KG1 (cell line): ENCODE measurements at places on chromosomes 4 and X.

- no peak for DNase-seq
Observed at GRCh38 chr4:82786828-82787227, 11.8 kb downstream of the SCD5 start.

DNA sequence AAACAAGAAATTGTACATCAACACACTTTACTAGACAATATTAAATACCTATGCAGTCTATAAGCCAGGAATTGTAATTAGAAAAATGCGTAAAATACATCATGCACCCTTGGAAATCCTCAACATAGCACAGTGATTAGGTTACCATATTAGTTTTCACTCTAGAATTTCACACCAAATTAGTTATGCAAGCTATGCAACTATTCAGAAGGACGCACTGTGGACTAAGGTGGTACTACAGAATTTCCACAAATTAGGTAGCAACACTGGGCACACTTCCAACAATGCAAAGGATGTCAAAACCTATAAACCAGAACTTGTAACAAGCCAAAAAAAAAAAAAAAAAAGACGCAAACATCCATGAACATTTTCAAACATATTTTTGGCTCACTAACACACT, 71.1 kb upstream of the ZCCHC13 start:
- DNase-seq, result no peak

- DNase-seq, result no peak
Observed at GRCh38 chr4:18850867-18851266, 829.3 kb upstream of the LCORL start.

DNA sequence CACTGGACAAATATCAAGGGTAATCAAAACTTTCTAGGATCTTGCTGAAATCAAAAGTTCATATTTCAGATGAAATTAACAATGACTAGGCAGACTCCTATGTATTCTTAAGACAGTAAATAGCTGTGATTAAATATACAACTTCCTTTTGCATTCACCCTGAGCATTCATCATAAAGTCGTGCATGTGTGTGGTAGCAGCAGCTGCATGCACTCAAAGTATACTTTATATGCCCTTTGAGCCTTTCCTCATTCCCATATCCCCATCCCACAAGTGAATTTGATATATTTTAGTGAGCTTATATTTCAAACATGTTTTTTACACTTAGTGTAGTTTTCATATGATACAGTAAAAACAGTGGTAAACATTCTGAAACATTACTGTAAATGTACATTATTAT, 959.0 kb downstream of the C4orf33 start:
- no peak for DNase-seq

GRCh38 chr4:82469791-82470345, 39.5 kb downstream of the ENOPH1 start:
- DNase-seq, result no peak

DNA sequence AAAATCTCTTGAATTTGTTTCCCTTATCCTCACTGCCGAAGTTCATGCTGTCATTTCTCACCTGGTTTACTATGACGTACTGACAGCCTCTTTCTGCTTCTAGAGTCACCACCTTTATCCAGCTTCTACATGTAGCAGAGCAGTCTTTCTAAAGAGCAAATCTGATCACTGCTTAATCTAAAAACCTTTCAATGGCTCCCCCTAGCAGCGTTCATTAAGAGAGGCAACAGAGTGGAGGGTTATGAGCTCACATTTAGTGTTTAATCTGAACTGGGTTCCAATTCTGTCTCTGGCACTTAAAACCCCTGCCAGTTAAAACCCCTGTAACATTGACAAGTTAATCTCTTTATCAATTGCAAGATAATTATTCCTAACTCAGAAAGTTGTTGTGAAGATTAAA, 4.4 kb downstream of the RBPJ start:
- DNase-seq, result no peak

GRCh38 chrX:47313056-47313455, 57.3 kb upstream of the ZNF157 start:
- no peak for DNase-seq

- DNase-seq, result no peak
Observed at GRCh38 chrX:40449956-40450706, 130.6 kb upstream of the ATP6AP2 start.

DNA sequence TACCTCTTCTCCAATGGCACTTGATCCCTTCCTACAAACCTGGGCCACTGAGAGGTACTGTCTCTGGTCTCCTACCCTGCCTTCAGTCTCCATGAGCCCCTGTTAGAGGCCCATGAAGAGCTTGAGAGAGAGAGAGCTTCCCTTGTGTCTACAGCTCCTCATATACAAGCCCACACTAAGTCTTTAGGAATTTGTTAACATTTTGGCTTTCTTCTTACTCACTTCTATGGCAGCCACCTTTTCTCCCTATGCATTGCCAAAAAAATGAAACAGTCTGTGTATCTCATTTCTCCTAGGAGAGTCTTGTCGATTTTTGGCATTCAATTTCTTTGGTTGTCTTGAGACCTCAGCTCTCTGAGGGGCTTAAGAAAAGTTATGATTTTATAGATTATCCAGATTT, 90.9 kb upstream of the LNX1 start:
- DNase-seq, result no peak

GRCh38 chr4:88097781-88098180, 60.7 kb downstream of the ABCG2 start:
- DNase-seq, result no peak

DNA sequence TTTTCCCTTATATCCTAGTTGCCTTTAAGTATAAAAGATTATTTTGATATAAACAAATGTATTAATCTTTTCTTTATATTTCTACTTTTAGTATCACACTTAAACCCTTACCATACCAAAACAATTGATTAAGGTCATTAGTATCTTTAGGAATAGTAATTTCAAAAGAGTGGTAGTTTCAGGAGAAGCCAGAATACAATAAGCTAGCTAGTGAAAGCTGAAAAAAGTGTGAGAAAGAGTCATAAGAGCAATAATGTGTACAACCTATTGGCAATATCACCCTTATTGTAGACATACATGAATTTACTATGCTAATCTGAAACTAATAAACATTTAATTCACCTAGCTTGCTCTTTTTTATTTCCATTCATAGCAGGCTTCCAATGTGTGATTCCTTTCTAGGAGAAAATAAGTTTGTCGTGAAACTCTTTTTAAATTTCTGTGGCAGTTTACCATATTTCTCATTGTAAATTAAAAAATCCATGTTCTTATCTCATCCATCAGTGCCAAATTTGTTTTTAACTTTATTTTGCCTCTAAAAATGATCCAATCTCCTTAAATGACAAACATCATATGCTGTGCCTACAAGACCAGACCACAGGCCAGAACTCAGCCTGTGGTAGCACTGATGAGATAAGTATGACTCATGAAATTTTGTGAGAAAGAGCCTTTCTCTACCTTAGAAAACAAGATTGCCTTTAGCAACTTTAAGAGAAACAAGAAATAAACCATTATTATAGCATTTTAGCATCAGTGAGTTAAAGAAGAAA, 8.1 kb downstream of the NEK1 start:
- DNase-seq, result peak; percentile 11

- DNase-seq, result no peak
Observed at GRCh38 chr4:19748519-19749479, 502.9 kb upstream of the SLIT2 start.

- peak; percentile 71 for DNase-seq
Observed at GRCh38 chr4:107913283-107913899, 18.0 kb upstream of the CYP2U1 start.

- DNase-seq, result no peak
Observed at GRCh38 chr4:75598390-75598789, 31.9 kb downstream of the CDKL2 start.

- peak; percentile 11 for DNase-seq
Observed at GRCh38 chrX:132488819-132489577, at the start of gene MBNL3. Gene MBNL3, minus strand, starts transcription at chrX:132489038. Its CDS starts 49,427 bp downstream, at chrX:132439611.

DNA sequence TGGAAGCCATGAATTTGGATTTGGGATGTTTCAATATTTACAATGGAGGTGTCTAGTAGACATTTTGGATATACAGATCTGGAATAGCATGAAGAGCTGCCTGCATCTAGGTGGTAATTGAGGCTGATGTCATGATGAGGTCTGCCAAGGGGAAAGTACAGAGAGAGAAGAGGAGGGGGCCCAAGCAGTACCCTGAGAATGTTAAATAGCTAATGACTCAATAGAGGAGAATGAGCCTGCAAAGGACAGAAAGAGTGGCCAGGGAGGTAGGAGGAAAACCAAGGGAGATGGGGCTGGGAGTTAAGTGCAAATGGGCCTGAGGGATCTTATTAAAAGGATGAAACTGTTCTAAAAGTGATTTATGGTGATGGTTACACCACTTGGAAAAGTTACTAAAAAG, 182.2 kb upstream of the KIT start:
- DNase-seq, result no peak

DNA sequence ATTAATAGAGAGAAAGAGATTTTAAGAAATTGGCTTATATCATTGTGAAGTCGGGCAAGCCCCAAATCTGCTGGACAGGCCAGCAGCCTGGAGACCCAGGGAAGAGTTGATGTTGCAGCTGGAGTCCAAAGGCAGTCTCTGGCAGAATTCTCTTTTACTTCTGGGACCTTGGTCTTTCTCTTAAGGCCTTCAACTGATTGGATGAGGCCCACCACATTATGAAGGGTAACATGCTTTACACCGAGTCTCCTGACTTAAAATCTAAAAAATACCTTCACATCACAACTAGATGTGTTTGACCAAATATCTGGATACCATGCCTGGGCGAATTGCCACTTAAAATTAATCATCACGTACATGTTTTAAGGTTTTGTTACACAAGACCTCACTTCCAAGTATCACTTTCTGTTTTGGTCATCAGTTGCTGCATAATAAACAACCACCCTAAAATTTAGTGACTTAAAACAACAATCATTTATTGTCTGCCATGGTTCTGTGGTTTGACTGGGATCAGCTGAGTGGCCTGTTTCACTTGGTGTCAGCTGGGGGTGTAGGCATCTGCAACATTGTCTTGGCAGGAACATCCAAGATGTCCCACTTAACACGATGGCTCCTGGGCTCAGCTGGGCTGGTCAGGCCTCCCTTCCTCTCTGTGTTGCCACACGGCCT, 3.4 kb downstream of the CD38 start:
- DNase-seq, result no peak

DNA sequence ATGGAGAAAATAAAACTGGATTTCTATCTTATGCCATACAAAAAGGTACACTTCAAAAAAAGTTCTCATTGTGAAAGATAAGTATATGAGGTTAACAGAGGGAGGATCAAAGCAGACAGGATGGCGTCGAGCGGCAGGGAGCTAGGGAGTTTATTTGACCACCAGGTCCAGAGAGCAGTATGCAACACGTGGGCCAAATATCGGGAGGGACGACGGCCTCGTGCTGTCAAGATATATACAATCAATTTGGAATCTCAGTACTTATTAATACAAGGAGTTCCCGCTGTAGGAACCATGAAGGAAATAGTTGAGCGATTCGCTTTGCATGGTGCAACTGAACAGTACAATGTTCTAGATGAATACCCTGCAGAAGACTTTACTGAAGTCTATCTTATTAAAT, 1069.4 kb upstream of the INTU start:
- DNase-seq, result no peak

GRCh38 chr4:2937146-2937857, 25.9 kb downstream of the NOP14 start:
- DNase-seq, result no peak

DNA sequence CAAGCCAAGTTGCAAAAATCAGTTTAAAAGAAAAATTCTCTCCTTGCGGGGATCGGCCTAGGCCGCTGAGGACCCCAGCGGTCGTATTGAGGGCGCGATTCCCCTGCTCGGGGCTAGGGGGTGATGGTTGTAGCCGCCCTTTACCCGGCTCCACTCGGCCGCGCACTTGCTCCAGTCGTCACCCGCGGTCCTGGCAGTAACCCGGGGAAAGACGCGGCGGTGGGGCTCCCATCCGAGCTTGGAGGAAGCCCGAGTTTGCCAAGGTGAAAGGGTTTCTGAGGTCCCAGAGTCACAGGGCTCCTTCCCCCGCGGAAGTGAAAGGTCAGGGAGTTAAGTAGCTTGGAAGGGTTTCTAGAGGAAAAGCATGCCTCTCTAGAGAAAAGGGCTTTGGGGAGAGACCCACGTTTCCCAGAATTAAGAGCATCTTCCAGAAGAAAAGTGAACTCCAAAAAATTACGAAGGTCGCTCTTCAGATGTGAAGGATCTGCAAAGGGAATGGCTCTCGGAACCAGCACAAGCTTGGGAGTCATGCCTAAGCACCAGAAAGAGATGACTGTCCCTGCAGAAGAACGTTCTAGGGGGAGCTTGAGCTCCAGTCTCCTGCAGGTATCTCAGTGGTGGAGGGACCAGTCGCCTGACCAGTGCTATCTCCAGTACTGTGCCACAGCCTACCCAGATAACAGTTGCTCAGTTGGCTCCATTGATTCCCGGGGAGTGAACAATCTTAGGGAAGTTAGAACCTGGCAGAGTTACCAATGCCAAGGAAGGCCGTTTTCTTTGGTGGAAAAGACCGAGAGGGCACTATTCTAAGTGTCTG, 875 bp downstream of the LAP3 start:
- DNase-seq, result peak; percentile 43

GRCh38 chr4:26964512-26964911, 103.9 kb downstream of the STIM2 start:
- no peak for DNase-seq

DNA sequence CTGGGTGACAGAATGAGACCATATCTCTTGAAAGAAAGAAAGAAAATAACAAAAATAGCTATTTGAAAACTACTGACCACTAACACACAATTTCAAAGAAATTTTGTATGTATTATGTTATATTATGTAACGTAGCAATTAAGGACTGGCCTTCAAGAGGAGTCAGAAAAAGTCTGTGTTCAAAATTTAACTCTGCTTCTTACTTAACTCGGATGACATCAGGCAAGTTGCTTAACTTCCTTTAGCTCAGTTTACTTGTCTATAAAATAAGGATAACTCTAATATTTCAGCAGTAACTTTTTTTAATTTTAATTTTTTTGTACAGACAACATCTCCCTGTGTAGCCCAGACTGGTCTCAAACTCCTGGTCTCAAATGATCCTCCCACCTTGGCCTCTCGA, 14.6 kb upstream of the PRSS12 start:
- DNase-seq, result no peak

- no peak for DNase-seq
Observed at GRCh38 chr4:152431291-152431690, 104.6 kb downstream of the FBXW7 start.

GRCh38 chr4:110198049-110198434, 373 bp downstream of the ELOVL6 start:
- DNase-seq, result no peak

GRCh38 chr4:163681208-163681821, 186.8 kb downstream of the TMA16 start:
- peak; percentile 21 for DNase-seq

GRCh38 chr4:165851256-165851655, 21.8 kb upstream of the TLL1 start:
- DNase-seq, result no peak

GRCh38 chrX:146041741-146042140, 224.1 kb downstream of the SLITRK2 start:
- no peak for DNase-seq
